ENCODE measurements at places on chromosomes 2 and 18. TPM values are rescaled to one million over a fixed set of nuclear protein-coding genes. Genes with fewer than 3 reads are reported as not detected.

- DNase-seq: no peak
Observed at GRCh38 chr2:233063269-233063975, 3.3 kb downstream of the INPP5D start.

- no peak for DNase-seq
Observed at GRCh38 chr18:6210349-6211173, 204.2 kb downstream of the L3MBTL4 start.

The ALLC gene
- total RNA-seq: 0.09 TPM

The IL36G gene
- 0.31 TPM for total RNA-seq

DNA sequence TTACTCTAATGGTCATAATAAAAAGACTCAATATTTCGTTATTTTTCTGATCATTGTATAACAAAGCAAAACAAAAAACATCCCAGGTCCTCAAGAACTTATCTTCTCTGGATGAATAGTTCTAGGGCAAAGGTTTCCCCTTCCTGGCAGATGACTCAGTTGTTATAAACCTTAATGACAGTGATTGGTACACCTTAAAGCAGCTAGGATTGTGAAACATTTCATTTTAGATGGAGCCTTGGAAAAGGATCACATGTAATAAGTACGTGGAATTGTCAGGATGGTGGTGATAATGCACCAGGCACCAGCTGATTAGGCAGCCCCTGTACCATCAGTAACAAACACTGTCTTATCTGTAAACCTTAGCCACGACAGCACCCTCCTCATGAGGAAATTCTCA is 47.2 kb downstream of the MEP1B start:
- DNase-seq: no peak

The RAB27B gene
- 0.80 TPM for total RNA-seq

GRCh38 chr2:33371304-33372090 is 105.0 kb upstream of the RASGRP3 start:
- no peak for DNase-seq

Data from muscle of leg (tissue), 16 donors.